ENCODE measurements at places on chromosomes 11 and 22.

DNA sequence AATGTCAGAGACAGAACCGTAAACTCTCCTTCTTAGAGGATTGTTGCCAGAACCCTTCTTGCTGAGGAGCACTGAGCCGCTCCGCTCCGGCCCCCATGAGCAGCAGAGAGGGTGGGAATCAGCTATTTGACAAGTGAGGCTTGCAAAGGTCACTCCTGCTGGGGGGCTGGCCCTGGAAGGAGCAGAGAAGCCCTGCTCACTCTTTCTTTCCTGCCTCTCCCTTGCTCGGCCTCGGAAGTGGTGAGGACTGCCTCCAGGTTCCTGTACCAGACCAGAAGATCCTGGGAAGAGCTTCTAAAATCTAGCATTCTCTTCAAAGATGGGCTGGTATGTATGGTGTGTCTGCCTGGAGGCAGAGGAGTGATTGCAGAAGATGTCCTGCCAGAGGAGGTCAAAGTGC lies 168.6 kb upstream of the NECTIN1 start:
- DNase-seq: no peak

- DNase-seq: no peak
Measured at GRCh38 chr11:128135451-128135850, 451.9 kb downstream of the ETS1 start.

DNA sequence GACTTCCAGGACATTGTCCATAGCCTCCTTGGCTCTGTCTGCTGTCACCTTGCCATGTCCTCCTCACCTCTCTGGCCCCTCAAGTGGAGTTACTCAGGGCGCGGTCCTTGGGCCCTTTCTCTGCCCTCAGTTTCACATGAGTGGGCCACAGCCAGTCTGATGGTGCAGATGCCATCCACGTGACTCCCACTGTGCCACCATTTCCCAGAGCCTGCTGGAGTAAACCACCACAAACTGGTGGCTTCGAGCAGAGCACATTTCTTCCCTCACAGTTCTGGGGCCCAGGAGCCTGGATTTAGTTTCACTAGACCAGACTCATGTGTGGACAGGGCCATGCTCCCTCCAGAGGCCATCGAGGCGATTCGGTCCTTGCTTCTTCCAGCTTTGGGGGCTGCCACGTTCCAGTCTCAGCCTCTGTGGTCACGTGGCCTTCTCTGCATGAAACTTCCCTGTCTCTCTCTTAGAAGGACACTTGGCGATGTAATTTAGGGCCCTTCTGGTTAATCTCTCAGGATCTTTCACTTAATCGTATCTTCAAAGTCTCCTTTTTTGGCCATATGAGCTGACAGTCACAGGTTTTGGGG lies 14.6 kb downstream of the SMARCB1 start:
- DNase-seq: no peak

DNA sequence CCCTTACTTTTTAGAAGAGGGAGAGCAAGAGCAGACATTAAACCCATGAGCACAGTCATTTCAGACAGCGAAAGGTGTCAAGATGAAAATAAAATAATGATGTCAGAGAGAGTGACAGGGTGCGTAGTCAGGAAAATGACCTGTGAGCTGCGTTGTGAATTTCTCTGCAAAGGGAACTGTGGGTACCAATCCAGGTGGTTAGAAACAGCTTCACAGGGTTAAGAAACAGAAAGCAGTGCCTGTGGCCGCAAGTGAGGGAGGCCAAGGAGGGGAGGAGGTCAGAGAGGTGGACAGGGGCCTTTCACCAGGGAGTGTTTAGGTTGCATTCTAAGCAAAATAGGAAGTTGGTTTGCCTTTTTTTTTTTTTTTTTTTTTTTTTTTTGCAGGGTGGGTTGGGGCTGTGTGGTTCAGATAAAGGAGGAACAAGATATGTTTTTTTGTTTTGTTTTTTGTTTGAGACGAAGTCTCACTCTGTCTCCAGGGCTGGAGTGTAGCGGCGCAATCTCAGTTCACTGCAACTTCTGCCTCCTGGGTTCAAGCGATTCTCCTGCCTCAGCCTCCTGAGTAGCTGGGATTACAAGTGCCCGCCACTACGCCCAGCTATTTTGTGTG lies 7.9 kb downstream of the TIGD3 start:
- no peak for DNase-seq

- DNase-seq: no peak
Measured at GRCh38 chr11:19405966-19406365, 165.2 kb upstream of the E2F8 start.

DNA sequence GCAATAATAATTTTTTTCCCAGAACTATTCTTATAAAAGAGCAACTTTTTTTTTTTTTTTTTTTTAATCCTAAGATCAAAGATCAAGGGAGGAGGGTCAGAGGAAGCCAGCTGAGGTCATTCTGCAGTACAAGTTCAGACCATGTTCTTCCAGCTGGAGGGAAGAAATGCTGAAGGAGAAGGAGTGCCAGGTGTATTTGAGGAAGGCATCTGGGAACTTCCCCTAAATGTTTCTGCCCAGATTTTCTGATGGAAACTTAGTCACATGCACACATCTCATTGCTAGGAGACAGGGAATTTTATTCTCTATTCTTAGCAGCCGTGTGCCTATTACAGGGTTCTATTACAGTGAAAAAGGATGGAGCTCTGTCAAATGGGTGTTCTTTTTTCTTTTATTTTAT lies 208.4 kb downstream of the ARHGAP42 start:
- no peak for DNase-seq

- peak; percentile 92 for DNase-seq
Measured at GRCh38 chr22:30212363-30212995, 34.1 kb downstream of the LIF start.

- peak; percentile 84 for DNase-seq
Measured at GRCh38 chr11:15800111-15800800, 556.1 kb downstream of the SOX6 start.

GRCh38 chr11:9625162-9625561 lies 38.7 kb upstream of the SWAP70 start:
- no peak for DNase-seq

GRCh38 chr22:29700206-29700899 lies 19.4 kb upstream of the CABP7 start:
- no peak for DNase-seq

GRCh38 chr11:65159012-65159411 lies 11.0 kb upstream of the SPDYC start:
- no peak for DNase-seq

GRCh38 chr11:119728211-119728626 lies 781 bp downstream of the NECTIN1 start:
- DNase-seq: no peak

DNA sequence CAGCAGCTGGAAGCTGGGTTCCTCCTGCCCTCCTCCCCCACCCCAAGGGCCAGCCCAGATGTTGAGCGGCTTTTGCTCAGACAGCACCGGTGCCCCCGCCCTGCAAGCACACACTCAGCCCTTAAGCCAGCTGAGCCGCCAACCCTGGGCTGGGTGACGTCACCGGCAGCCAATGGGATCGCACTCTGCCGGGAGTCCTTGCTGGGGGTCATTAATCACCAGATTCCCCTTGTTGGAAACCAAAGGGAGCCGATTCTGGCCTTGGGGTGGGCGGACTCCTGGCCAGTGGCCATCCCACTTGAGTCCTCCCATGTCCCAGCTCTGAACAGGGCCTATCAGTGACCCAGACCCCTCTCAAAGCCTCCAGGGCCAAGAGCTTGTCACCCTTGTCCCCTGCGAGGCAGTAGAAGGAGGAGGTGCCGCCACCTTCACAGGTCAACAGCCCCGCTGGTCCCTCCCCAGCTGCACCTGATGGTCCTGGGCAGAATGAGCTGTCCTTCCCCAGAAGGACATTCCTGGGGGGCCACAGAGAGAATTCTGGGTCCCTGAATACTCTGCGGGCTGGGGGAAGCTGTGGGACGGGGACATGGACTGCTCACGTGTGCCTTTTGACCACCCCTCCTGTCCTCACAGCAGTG lies 7.4 kb downstream of the DUSP8 start:
- peak; percentile 85 for DNase-seq

- DNase-seq: no peak
Measured at GRCh38 chr11:21556926-21557325, 636.0 kb upstream of the ANO5 start.

- peak; percentile 80 for DNase-seq
Measured at GRCh38 chr11:102760344-102761035, 19.9 kb downstream of the MMP10 start.

GRCh38 chr11:36095716-36096115 lies 151.9 kb downstream of the LDLRAD3 start:
- no peak for DNase-seq

DNA sequence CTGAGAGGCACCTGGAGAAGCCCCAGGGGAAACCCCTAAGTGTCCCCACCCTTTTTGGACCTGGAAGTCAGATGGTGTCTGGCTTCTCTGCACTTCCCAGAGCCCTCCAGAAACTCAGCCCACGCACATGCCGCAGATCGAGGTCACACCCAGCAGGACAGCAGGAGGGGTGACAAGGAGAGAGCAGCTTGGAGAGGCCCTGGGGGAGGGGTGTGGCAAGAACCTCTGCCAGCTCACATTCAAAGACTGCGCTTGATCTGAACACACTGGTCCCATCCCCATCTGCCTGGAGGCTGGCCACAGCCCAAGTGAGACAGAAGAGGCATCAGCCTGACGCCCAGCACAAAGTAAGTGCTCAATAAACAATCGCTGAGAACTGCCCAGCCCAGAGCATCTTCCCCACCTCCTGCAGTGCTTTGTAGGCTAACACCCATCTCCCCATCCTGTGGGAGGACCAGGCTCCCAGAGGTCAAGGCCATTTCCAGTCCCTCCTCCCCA lies 21.4 kb downstream of the TMPRSS6 start:
- no peak for DNase-seq

DNA sequence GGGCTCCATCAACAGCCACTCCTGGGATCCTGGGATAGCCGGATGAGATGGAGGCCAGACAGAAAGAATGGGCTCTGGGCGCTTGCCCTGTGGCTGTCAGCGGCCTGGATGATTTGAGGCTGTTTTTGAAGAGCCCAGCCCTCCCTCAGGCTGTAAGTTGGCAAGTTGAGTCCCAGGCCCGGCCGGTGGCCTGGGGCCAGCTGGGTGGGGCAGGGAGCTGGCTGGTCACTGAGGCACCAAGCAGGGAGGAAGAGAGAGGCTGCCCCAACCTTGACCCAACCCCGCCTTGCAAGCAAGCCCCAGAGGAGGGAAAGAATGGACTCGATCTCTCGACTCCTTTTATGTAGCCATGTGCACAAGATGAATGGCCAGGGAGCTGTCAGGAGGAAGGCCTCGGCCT lies 34.9 kb downstream of the RIBC2 start:
- DNase-seq: no peak

GRCh38 chr22:50236731-50237409 lies 8.0 kb downstream of the TUBGCP6 start:
- no peak for DNase-seq

DNA sequence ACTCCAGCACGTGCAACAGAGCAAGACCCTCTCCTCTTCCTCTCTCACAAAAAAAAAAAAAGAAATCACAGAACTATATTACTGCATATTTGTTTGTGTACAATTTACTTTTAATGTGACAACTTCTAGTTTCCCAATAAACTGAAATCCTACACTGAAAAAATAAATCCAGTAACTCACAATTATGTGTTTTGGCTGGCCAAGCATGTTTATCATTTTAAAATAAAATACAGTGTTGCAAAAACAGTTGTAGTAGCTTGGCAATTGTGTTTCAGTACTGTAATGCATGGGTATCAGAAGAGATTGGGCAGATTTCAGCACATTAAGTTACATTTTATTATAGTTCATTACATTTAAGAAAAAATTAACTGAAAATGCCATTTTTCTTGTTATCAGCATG lies 344.9 kb downstream of the ETS1 start:
- no peak for DNase-seq

DNA sequence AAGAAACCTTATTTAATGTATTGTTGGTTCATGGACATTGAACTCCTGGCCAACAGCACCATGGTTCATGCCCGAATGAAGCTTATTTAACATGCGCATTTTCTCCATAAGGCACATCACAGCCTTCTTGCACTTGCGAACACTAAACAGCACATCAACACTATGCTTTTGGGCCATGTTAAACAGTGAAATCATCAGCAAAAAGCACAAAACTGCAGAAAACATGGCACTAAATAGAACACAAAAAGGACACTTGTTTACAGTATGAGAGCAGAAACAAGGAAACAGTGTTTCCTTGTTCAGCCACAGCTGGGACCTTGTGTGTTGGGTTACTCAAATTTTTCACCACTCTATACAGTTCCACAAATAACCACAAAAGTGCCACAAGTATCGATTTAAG lies 122.3 kb downstream of the MSANTD4 start:
- DNase-seq: no peak

DNA sequence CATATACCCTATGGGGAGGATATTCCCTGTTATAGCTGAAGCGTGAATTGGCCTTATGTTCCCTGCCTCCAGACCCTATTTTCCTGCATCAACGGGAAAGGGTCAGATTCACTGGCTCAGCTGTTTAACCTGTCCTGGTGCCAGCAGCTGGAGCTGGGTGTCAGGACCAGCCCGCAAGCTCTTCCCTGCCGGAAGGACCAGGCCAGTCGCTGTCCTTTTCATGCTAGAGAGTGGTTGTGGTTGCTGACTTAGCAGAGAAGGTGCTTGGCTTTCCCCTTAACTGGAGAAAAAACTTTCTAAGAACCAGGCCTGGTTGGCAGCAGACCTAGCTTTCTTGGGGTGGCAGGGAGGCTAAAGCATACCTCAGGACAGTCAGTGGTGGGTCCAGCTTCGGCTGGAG lies 5.2 kb upstream of the SREBF2 start:
- no peak for DNase-seq

DNA sequence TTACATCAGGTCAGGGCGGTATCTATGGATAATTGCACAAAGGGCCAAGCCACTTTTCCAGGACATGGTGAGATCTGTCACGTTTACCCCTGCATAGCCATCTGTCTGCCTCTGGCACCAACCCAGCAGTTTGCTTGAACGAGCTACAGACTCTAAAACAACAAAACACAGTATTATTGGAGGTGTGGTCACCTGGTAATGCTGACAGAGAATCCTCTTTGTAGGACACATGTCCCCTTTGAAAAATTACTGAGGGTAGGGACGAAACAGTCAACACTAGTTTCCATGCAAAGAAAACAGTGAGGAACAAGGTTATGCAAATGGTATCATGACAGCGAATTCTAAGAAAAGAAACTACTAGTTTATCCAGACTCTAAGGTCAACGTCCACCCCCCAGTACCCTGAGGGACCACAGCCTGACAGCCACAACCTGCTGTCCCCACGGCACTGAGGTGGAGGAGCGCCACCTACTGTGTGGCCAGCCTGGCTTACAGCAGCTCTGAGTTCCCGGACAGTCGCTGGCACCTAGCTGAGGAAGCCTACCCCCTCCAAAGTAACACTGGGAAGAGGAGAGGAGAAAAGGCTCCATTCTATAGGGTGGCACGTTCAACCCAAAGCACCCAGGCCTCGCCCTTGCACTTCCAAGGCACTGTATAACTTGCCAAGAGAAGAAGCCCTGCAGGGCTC lies 117.4 kb upstream of the BID start:
- DNase-seq: no peak

GRCh38 chr11:130145975-130146776 lies 13.4 kb upstream of the ST14 start:
- peak; percentile 86 for DNase-seq
